ENCODE measurements at places on chromosomes 4 and X.

DNA sequence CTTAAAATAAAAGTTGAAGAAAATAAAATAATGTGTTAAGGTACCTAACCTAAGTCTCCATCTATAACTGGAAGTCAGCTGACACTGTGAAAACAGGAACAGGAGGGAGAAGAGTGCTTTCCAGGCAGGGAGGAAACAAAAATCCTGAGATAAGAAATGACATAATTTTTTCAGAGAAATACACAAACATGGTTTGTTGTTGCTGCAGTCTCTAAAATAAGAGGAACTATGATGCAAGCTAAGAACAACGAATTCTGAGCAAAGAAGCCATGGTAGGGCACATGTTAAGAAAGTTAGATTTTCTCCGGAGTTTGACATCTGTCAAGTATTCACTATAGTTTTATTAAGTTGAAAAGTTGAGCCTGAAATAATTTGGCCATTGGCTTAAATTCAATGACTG is 26.9 kb downstream of the PAPSS1 start:
- no peak for DNase-seq

- no peak for DNase-seq
Measured at GRCh38 chr4:6257247-6258025, 12.2 kb upstream of the WFS1 start.

GRCh38 chr4:102760645-102761295 is at the start of gene MANBA:
TSS of gene MANBA (minus strand) at chr4:102760968. CDS start at chr4:102760894, 74 bp downstream.
- DNase-seq = peak; percentile 84

- no peak for DNase-seq
Measured at GRCh38 chrX:104854188-104854587, 288.2 kb downstream of the IL1RAPL2 start.

- DNase-seq = peak; percentile 88
Measured at GRCh38 chr4:119300101-119300978, 21.6 kb downstream of the FABP2 start.
